ENCODE measurements at places on chromosomes 16 and 17. TPM values are rescaled to one million over a fixed set of nuclear protein-coding genes. Genes with fewer than 3 reads are reported as not detected.

The GSG1L2 gene
- polyA plus RNA-seq = not detected

The SPATA22 gene
- not detected for polyA plus RNA-seq

The MED9 gene
- polyA plus RNA-seq = 30.6 TPM

The FBXW10B gene
- not detected for polyA plus RNA-seq

The DPEP1 gene
- polyA plus RNA-seq = 0.96 TPM

The CHAD gene
- polyA plus RNA-seq = not detected

The FLOT2 gene
- 27.5 TPM for polyA plus RNA-seq

The SCNN1B gene
- not detected for polyA plus RNA-seq
